ENCODE measurements at places on chromosomes 16 and 17. TPM values are rescaled to one million over a fixed set of nuclear protein-coding genes. Genes with fewer than 3 reads are reported as not detected.
A peak's percentile ranks its signal among the peaks of the same experiment; 100 is the strongest.

DNA sequence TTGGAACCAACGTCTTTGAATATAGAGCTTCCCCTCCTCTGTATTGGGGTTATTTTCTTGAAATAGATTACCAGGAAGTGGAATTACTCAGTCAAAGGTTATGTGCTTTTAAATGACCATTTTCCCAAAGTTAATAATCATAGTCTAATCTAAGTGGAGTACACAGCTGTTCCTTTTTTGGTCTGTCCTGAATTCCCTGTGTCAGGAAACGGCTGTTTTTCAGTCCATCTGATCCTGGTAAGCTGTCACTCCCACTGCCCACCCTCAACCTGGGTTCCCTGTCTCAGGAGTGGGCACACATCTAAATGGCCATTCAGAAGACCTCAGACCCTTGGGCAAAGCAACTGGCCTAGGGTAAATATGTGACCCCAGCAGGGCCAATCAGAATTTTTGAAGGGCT, 57.6 kb upstream of the KSR1 start:
- H3K4me1 ChIP-seq = no peaks in the 10 kb centered on the region
- H3K27me3 ChIP-seq = peaks cover 1% of the 10 kb centered on the region
- no peaks in the 10 kb centered on the region for H3K36me3 ChIP-seq
- H3K27ac ChIP-seq = no peak overlapping the region

GRCh38 chr17:62994931-62995330, 28.9 kb downstream of the TANC2 start:
- H3K27me3 ChIP-seq = no peaks in the 10 kb centered on the region
- H3K4me1 ChIP-seq = peaks cover 23% of the 10 kb centered on the region
- peak overlapping the region; percentile 81 for H3K27ac ChIP-seq
- H3K4me3 ChIP-seq = no peak overlapping the region
- H3K36me3 ChIP-seq = no peaks in the 10 kb centered on the region

Gene NPTX1
- 0.10 TPM for total RNA-seq

DNA sequence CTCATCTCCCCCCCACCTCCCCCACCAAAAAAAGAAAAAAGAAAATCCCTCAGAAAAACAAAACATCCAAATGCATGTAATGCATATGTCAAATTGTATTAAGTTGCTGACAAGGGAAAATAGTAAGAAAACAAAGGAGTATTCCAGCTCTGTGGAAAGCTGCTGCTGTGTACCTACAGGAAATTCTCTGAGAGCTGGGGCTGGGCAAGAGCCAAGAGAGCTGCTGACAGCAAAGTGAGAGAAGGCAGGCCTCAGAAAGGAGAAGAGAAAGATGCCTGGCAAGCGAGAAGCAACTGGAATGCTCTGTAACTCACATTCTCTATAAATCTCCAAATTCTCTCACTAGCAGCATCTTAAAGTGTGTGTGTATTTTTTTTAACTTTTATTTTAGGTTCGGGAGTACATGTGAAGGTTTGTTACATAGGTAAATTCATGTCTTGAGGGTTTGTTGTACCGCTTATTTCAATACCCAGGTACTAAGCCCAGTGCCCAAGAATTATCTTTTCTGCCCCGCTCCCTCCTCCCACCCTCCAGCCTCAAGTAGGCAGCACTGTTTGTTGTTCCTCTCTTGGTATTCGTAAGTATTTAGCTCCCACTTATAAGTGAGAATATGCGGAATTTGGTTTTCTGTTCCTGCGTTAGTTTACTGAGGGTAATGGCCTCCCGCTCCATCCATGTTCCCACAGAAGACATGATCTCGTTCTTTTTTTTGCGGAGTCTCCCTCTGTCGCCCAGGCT, 24.4 kb downstream of the CNTROB start:
- no peak for DNase-seq
- H3K4me1 ChIP-seq = peaks cover 8% of the 10 kb centered on the region
- no peak overlapping the region for H3K27ac ChIP-seq
- H3K4me3 ChIP-seq = no peak overlapping the region
- H3K36me3 ChIP-seq = peaks cover 1% of the 10 kb centered on the region

Data from endothelial cell (in vitro differentiated cells).